Hepatocyte (in vitro differentiated cells): ENCODE measurements at places on chromosomes 3 and 15. TPM values are rescaled to one million over a fixed set of nuclear protein-coding genes. Genes with fewer than 3 reads are reported as not detected.

The TUSC2 gene
- 30.0 and 33.1 TPM in 2 replicates for total RNA-seq

The VIPR1 gene
- total RNA-seq = 12.2 and 19.2 TPM in 2 replicates

The LRRC49 gene
- 7.8 and 11.6 TPM in 2 replicates for total RNA-seq

The ATP2C1 gene
- total RNA-seq = 88.2 and 99.4 TPM in 2 replicates

The ABI3BP gene
- total RNA-seq = 10.4 and 15.0 TPM in 2 replicates

The DNASE1L3 gene
- total RNA-seq = 0.48 and 0.97 TPM in 2 replicates
